ENCODE measurements at places on chromosomes 4 and X.

DNA sequence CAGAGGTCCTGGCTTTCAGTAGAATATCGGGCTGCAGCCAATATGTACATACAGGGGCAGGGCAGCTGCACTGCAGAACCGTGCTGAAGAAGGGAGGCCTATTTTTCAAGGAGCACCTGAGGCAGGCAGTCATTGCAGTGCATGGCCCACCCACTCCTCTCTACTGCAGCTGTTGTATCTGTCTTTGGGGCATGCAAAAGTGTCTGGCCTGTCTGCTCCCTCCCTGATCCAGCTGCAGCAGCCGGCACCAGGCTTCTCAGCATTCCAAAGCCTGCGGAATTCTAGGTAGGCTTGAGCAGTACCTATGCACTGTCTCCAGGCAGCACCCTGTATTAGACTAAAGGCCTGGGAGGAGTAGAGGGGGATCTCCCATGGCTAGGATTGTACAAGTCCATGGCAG is 415.2 kb upstream of the MAGEB16 start:
- DNase-seq = no peak

DNA sequence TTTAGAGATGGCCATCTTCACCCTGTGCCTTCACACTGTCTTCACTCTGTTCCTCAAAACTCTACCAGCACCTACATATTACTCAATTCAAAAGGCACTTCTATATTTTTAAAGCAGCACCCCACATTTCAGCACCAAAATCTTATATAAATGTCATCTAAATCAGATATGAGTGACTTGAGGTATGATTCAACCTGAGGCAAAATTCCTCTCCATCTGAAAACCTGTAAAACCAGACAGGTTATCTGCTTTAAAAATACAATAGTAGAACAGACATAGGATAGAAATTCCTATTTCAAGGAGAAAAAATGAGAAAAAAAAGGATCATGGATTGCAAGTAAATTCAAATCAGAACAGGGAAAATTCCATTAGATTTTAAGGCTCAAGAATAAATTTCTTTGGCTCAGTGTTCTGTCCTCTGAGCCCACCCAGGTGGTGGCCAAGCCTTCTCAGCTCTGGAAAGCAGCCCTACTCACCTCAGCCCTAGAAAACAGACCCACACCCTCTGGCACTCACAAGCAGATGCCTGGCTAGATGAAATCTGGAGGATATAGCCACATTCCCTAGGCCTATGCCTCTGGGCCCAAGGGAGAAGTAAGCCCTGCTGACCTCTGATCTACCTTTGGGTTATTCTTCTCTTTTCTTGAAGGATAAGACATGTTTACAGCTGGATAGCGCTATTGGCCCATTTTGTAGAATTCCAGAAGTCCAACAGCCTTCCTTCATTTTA is 240.4 kb upstream of the ZCCHC13 start:
- DNase-seq = no peak

GRCh38 chr4:161376275-161376674 is 787.5 kb downstream of the FSTL5 start:
- no peak for DNase-seq

- DNase-seq = no peak
Measured at GRCh38 chr4:91099666-91100065, 972.5 kb downstream of the CCSER1 start.

GRCh38 chrX:133495464-133496391 is 80.4 kb upstream of the GPC4 start:
- DNase-seq = no peak

- no peak for DNase-seq
Measured at GRCh38 chr4:19093951-19094350, 1072.4 kb upstream of the LCORL start.

DNA sequence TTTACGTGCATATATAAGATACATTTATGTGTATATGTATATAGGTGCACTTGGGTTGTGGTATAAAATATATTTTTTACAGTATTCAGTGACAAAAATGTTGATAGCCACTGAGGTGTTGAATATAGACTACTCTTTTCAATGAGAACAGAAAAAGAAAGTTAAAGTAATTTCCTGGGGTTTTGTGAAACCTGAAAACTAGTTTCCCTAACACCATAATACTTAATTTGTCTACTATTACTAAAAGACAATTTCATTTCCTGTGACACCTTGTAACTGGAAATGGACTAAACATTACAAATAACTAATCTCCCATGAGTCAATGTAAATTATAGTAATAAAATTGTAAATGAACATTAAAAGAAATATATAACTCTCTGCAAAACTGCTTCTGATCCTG is 32.0 kb upstream of the MAP9 start:
- no peak for DNase-seq

- DNase-seq = no peak
Measured at GRCh38 chrX:149916745-149917392, 12.5 kb upstream of the HSFX4 start.

DNA sequence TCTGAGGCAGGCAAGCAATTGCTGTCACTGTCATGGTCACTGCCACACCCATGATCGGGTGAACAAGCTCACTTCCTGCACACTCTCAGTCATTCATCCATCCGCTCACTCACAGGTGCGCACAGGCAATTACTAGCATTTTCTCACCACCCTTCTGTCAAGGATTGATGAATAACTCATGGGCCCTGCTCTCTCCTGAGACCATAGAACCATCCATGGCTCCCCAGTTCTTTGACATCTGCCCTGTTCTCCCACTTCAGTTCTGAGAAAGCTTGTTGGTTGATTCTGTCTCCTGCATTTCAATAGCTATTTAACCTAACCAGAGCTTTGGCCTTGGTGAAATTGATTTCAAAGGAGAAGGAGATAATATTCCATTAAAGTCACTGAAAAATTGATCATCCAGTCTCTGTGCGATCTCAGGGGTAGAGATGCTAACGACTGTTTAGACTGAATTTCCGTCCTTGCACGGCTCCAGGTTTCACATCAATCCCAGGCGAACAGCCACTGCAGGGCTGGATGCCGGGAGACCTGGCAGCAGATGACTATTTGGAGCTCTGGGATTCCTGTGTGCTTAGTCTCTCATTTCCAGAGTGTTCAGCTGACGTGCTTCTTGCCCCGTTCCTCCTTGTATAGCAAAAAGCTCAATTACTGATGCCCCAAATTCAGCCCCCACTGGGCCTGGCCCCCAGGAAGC is 36.9 kb upstream of the ADRA2C start:
- DNase-seq = no peak

DNA sequence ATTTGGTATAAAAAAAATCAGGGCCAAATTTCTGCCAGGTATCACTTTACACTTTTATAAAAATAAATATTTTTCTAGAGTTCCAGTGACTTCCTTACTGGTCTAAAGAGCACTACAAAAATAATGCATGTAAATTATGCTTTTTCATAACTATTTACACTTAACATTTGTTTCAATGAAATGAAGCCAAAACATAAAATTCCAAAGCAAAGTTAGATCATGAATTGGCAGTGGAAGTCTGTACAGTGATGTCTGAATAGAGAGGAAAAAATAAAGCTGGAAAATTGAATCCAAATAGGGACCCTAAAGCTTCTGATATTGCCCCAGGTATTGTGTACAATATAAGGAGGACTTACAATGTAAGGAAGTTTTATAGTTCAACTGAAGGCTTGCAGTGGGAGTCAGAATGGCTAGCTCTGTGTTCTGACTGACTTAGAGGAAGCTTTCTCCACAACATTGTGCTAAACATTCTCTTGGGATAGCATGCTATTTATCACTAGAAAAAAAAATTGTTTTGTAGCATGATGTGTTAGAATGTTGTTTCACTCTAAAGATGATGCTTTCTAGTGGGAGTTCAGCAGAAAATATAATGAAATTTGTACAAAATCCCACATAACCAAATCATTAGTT is 288.2 kb upstream of the UGT8 start:
- DNase-seq = no peak

DNA sequence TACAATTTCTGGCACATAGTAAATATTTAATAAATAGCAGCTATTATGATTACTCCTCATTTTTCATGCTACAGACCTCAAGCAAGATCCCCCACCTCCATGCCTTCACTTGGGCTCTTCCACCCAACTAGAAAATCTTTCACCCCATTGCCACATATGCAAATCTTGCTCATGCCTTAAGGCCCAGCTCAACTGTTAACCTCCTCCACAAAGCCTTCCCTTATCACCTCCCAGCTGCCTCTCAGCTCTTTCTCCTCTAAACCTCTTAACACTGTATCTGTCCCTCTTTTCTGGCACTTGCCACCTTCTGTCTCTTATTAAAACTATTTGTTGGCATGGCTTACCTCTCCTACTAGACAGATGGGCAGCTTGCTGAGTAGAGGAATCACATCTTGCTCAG is 51.5 kb downstream of the PJA1 start:
- DNase-seq = no peak

- peak; percentile 2 for DNase-seq
Measured at GRCh38 chr4:114180481-114180880, 201.0 kb upstream of the ARSJ start.

- DNase-seq = no peak
Measured at GRCh38 chr4:20580907-20581306, 119.4 kb upstream of the PACRGL start.

DNA sequence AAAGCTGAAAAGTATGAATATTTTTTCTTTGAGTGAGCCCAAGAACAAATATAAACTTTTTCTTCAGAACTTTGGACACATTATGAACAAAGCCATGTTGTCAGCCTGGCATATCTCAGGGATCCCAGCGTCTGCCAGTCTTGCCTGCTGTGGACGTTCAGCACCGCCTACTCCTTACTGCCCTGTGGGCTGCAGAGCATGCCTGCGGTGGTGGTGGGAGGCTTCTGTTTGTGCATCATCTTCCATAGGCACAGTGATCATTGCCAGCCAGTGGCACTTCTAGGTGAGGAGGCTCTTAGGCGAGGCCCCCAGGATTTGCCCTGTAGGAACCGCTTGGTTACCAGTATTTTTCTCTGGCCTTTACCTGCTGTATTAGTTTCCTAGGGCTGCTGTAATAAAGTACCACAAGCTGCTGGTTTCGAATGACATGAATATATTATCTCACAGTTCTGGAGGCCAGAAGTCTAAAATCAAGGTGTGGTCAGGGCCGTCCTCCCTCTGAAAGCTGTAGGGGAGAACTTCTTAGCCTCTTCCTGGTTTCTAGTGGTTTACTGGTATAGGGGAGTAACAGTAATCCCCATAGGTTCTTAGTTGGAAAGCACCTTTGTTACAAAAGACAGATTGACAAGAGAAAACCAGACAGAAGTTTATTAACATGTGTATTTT is 15.4 kb downstream of the ANXA3 start:
- no peak for DNase-seq

DNA sequence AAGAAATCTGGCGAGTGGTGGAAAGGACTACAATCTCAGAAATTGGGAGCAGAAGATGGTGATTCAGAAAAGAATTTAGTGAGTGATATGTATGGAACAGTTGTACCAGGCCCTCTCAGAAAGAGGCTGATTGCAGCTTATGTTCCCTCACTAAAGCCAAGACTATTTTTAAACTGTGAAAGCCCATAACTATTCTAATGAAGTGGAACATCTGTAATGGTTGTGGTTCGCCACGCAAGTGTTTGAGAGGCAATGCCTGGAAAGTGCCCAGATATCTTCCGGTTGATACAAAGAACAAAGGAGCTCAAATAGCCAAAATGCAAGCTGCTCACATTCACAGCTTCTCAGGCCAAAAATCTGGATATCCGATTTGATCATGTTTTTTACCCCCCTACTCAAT is 1250.7 kb downstream of the RAPGEF2 start:
- DNase-seq = no peak

- DNase-seq = no peak
Measured at GRCh38 chr4:2907226-2907625, 56.0 kb downstream of the NOP14 start.
